GM12891 (cell line): ENCODE measurements at places on chromosomes 2 and 18.

DNA sequence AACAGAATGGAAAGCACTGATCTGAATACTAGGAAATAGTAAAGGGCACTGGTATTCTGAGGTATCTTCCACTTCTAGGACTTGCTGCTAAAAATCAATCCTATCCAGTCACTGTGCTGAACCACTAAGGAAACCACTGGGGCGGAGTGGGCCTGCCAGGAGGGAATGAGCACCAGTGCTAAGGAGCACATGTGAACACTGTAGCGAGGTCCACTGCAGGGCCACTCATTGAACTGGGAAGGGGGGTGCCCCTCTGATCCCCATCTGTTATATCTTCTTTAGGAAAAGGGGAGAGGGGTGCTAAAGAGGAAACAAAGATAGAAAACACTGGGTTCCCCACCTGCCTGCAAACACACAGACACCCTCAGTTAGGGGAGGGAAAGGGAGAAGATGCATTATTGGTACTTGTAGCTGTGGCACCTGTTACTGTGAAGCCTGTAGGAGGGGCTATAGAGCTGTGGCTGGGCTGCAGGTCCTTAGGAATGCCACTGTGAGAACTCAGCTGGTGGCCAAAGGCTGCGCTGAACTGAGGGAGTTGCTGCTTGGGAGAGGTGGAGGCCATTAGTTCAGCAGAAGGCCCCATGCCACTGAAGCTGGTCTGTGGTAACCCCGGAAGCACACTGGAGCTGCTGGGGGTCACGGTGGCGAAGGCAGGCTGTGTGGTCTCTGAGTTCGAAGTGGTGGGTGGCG is 81.8 kb downstream of the INO80D start:
- no peak for DNase-seq

DNA sequence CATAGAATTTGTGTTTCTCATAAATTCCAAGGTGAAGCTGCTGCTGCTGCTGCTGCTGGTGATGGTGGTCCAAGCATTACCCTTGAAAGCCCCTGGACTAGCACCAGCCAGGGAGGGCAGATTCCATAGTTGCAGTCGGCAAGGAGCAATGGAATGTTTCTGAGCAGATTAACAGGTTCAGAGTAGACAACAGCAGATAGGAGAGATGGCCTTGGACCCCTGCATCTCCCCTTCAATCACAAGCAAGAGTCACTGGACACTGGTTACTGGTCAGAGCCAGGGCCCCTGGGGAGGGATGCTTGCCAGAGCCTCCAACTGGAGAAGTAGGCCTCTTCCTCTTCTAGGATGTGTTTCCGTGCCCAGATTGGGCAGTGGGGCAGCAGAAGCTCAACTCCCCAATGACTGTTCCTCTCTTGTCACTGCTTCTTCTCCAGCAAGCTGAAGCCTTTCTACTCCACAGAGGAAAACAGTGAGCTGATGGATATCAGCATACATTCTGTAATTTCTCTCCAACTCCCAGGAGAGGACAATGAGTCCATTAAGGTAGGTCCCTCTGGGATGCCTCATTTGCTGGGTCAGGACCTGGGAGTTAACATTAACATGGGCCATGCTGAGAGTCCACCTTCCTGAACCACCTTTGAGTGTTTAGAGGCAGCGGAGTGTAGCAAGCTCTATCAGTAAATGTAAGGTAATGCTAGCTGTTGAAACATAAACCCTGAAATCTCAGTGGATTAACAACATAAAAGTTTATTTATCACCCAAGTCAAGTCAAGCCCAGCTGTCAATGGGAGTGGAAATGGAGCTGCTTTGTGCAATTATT is 35.3 kb downstream of the MROH2A start:
- DNase-seq = no peak

- DNase-seq = no peak
Measured at GRCh38 chr2:121189661-121190381, 95.2 kb downstream of the TFCP2L1 start.

GRCh38 chr2:38284971-38285370 is 92.1 kb downstream of the ATL2 start:
- DNase-seq = no peak

DNA sequence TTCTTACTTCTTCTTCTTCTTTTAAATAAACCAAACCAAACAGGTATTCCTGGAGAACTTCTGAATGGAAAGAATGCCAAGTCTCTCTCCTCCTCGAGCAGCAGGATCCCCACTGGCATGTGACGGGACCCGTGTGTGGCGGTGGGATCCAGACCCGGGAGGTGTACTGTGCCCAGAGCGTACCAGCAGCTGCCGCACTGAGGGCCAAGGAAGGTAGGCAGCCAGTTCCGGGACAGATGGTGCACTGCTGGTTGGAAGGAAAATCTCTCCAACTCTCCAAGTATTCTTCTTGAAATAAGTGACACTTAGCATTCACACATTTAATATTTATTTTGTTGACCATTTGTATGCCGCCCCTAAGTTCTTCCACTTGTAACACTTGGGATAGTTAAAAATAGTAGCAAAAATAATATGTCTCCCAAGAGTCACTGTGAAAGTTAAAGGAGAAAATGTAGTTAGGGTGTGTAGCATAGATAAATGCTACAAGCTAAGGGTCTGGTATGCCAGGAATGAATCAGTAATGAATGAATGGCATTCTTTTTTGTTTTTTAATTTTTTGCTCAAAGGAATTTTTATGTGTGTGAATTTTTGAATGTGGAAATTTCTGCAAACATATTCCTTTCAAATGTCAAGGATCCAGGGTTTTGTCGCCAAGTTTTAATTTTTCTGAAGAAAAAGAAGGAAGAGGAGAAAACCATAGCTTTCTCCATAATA is 349.9 kb downstream of the THSD7B start:
- DNase-seq = no peak

- no peak for DNase-seq
Measured at GRCh38 chr18:25010623-25011374, 341.2 kb downstream of the ZNF521 start.

GRCh38 chr2:196592331-196592910 is 47.1 kb upstream of the CCDC150 start:
- peak; percentile 10 for DNase-seq

DNA sequence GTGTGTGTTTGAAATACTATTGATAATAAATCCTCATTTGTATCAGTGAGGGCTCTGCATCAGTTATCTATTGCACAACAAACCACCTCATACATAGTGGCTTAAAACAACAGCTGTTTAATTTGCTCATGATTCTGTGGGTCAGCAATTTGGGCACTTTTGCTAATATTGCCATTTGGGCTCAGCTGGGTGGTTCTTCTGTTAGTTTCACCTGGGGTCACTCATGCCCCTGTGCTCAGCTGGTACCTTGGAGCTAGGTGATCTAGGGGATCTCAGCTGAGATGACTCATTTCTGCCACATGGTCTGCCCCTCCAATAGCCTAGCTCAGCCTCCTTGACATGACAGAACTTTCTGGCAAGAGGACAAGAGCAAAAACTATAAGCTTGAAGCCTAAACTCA is 126.3 kb downstream of the LYPD6B start:
- DNase-seq = no peak

GRCh38 chr2:138058427-138058826 is 94.2 kb downstream of the HNMT start:
- no peak for DNase-seq

DNA sequence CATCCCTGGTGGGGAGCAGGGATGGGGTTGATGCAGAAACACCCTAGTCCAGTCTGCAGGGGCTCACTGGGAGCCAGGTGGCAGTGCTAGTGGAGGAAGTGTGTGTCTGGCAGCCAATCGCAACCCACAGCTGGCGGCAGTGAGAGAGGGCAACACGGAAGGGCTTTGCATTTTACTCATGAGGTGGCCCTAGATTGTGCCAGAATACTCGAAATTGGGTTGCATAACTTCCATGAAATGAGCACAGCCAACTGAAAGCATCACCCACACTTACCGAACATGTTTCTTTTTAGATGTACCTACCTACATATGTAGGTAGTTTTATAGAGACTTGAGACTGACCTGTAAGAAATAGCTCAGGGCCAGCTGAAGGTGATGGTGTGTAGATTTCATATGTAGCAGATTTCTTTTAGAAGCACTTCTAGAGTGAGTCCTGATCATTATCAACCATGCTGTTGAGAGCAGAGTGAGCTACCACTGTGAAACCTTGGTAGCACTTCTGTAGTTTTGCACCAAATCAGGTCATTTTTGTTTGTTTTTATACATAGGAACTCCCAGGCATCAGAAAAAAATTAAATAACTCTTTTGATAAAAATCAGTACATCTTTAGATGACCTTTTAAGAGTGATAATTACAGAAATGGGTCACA is 13.0 kb downstream of the IL18R1 start:
- no peak for DNase-seq

GRCh38 chr2:226898897-226899296 is 63.0 kb downstream of the RHBDD1 start:
- DNase-seq = no peak

GRCh38 chr2:12051831-12052230 is 305.4 kb downstream of the LPIN1 start:
- no peak for DNase-seq

GRCh38 chr2:240930631-240931318 is 24.6 kb downstream of the CROCC2 start:
- DNase-seq = no peak
